NCI-H748 treated with DMSO at 0.1 percent for 48 hours (cell line): ENCODE measurements at places on chromosomes 7 and 10.

DNA sequence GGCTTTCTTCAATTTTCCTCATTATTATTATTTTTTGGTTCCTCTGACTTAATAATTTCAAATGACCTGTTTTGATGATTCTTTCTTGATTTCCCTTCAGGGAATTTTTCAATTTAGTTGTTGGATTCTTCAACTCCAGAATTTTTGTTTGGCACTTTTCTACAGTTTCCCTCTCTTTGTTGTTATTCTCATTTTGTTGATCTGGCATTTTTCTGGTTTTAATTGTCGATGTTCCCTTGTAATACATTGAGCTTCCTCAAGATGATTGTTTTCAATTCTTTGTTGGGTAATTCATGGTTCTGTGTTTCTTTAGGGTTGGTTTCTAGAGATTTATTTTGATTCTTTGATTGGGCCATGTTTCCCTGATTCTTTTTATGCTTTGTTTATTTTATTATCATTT is 67.8 kb upstream of the DNAJC1 start:
- DNase-seq: no peak

DNA sequence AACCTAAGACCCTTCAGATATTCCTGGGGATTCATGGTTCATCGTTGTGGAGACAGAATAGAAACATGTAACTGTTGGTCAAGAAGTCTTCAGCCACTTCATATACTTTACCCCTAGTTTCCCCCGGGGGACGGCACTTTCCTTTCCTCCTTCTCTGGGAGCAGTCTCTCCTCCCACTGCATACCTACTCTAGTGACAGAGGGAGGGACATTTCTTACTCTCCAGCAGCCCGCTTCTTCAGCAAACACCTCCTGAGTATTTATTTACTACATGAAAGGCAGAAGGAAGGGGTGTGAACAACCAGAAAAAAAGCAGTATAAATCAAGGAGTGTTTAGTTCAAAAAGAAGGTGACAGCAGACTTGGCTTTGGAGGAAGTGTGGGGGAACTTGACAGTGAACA is 69.0 kb downstream of the LHFPL3 start:
- DNase-seq: no peak

- no peak for DNase-seq
Observed at GRCh38 chr10:119667562-119668328, 16.6 kb downstream of the BAG3 start.

DNA sequence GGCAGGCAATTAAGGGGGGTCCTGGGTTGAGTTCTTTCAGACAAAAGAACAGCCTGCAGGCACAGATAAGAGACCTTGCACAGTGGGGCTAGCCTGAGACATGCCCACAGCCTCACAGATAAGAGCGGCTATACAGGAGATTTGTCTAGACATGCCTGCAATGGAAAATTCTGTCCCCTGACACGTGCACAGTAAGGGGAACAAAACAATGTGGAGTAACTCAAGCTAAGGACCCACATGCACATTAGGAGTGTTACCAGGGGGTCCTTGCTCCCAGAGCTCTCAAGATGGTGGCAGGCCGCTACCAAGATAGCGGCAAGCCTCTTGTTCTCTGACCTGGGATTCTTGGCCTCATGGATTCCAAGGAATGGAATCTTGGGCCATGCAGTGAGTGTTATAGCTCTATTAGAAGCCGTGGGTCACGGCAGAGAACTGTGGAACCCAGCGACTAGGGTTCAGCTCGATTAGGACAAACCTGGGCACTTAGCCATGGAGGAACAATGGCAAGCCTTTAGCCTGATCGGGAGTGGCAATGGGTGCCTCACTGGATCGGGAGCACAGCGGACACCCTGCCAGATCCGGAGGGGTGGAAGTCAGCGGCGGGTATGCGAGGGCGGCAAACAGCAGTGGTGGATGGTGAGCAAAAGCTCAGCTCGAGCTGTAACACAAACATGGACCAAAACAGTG is 196.9 kb downstream of the CCSER2 start:
- DNase-seq: no peak

GRCh38 chr7:158314394-158314793 is 273.2 kb downstream of the PTPRN2 start:
- DNase-seq: no peak

- no peak for DNase-seq
Observed at GRCh38 chr10:133279326-133280226, 2.9 kb upstream of the ADAM8 start.

DNA sequence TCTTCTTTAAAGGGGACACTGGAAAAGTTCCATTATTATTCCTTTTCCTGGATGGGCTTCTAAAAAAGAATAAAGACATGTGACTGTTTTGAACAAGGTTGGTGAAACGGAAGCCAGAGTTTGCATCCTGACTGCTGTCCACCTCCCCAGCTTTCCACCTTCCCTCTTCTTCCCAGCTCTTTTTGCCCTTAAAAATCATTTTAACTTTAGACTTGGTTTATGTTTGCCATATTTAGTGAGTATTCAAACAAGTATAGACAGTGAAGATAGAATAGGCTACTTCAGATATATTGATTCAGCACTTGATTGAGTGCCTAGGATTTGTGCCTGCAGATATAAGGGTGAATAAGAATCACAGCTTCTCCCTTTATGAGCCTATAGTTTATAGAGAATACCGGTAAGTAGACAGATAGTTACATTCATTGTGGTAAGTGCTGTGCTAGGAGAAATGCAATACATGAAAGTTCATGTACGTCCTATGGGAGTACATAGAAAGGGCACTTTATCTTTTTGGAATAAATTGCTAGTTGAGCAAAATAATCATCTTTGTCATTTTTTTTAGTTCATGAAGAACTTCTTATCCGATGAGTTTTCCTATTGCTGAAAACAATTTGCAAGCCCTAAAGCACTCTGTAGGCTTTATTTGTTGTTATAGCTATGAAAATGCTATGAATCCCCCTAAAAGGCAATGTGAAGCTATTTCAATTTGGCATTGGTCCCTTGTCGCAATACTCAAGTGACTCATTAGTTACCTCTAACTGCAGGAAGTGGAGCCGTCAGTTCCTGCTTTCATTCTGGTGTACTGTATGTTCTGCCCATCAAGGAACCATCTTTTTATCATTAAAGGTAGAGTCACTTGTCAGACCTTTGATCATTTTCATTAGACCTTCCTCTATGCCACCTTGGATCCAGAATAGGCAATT is 57.2 kb upstream of the STRIP2 start:
- no peak for DNase-seq

DNA sequence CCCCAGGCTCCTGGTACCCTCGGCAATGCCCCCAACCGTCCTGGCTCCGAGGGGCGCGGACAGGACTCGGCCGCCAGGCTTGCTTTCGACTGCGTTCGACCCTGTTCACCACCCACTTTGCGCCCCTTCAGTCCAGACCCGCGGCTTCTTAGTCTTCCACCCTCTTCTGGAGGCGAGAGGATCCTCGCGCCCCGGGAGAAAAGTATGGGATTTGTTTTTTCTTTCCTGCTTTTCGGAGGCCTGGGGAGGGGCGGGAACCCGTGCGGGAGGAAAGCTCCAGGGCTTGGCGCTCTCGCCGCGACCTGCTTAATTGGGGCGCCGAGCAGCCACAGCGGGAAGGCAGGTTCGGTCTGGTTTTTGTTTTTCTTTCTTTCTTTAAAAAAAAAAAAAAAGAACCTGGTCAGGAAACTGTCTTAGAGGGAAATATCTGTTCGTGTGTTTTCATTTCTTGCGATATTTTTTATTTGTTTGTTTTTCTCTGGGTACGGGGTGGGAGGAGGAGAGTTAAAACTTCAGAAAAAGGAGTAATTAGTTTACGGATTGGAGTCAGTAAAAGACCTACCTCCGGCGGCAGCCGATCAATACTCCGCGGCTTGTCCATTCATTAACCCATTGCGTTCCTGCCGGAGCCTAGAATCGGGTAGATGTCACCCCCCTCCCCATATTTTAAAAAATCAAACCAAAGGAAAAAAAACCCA is 1.6 kb downstream of the EMX2 start:
- no peak for DNase-seq

DNA sequence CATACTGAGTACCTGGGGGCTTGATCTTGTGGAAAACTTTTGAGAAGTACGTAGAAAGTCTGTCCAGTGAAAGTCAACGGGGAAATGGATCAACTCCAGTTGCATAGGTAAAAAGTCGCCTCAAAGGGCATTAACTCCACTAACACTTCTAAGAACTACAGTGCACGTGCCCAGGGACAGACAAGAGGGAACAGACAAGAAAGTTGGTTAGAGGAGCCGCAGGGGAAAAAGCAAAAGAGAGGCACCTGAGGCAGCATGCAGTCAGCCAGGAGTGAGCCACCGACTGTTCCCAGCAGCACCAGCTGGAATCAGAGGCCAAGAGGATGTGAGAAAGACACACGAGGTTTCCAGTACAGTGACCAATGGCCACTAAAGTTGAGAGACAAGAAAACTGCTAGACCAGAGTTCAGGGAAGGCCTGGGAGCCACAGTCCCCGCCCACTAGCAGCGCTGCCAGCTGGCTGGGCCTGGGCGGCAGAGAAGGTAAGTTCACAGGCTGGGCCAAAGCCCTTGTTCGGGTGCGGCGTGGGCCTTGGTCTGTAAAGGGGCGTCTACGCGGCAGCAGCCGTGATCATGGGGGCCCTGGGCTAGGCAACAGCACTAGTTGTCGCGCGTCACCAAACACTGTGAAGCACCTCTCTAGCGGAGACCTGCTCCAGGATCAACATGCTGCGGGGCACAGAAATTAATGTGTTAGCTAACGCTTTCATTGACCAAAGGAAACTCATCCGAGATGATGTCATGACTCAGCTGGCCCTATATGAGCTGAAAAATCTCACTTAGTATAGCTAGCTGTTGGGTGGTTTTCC is 14.0 kb downstream of the ITGB1 start:
- DNase-seq: no peak

- no peak for DNase-seq
Observed at GRCh38 chr7:52498366-52498765, 537.1 kb upstream of the POM121L12 start.

DNA sequence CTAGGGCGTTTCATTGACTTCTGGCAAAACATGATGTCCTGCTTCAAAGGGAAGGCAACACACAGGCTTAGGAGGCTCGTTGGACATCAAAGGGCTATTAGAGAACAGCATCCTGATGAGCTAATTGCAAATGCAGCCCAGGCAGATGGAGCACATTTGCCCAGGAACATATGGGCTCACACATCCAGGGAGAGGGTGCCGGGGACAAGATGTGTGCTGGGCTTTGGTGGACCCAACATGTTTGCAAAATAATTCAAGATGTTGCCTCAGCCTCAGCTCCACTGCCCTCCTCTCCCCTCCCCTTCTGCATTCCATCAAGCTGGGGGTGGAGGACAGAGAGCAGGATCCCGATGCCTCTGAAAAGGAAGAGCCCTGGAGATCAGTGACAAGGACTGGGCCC is 217.1 kb upstream of the ZMIZ1 start:
- no peak for DNase-seq

DNA sequence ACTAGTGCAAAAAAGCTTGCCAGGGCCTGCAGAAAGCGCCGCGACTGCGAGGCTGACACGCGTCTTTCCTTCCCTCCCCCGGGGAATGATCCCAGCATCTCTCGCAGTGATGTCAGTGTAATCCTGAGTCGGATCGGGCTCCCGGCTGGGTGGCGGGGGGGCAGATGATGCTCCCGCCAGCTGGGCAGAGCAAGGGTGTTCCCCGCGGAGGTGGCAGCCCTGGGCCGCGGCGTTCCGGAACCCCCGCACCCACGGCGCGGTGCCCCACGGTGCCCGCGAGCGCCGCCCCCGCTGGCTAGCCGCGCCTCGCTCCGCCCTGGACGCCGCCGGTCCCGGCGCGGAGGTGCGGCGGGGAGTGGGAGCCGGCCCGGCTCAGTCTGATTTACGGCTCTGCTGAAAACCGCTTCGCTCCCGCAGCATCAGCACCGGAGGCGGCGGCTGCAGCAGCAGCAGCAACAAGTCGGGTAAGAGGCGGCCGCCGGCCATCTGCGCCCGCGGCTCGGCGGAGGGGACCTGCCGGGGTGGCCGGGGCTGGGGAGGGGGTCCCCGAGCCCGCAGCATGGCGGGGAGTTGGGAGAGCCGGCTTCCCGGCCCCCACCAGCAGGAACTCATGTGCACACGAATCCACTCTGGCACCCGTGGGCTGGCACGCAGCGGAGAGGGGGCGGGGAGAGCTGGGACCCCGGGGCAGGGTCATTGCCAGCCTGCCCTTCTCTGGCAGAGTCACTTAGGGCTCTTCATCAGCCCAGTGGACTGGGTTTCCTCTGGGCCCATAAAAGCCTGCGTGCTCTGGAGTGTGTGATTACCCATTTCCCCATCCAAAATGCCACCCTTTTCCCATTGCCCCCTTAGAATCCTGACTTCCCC is at the start of gene ZNF365:
Gene ZNF365 (plus strand): TSS at position 375 of the 867 bp plus-strand sequence. CDS start 1,825 bp downstream, outside the sequence.
- no peak for DNase-seq

DNA sequence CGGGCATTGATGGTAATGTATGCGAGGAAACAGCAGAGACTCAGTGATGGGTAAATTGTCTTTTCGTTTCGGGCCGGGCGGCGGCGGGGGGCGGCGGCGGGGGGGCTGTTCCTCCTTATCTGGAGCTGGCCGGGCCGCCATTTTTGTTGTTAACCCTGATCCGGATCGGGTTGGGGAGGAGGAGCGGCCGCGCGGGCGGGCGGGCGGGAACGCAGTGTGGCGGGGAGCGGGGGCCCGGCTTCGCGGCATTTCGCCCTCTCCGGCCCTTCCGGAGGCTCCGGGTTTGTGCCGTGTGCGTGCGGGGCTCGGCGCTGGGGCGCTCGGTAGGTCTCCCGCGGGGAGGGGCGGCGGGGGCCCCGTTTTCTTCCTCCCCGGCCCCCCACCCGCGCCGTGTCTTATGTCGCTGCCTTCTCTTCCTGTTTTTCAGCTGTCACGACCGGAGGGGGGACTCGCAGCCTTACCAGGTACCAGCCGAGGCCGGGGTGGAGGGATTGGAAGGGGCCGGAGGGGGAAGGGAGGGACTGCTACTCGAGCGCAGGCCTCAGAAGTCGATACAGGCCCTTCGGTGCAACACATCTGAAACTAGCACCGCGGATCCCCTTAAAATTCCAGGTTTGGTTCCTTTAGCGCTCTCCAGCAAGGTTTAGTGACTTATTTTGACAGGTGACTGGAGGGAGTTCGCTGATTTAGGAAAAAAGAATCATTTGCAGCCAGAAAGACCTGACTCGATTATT is 820 bp downstream of the WAC start:
- no peak for DNase-seq

GRCh38 chr10:116948530-116948870 is 56.5 kb downstream of the SHTN1 start:
- DNase-seq: no peak

- DNase-seq: no peak
Observed at GRCh38 chr10:75553550-75553949, 122.1 kb downstream of the LRMDA start.

- DNase-seq: no peak
Observed at GRCh38 chr7:138024343-138024691, 22.4 kb upstream of the CREB3L2 start.

- DNase-seq: no peak
Observed at GRCh38 chr10:25232204-25232603, 57.4 kb downstream of the GPR158 start.

- DNase-seq: no peak
Observed at GRCh38 chr7:130699686-130700085, 13.3 kb upstream of the TSGA13 start.

GRCh38 chr7:3010161-3010560 is 33.5 kb downstream of the CARD11 start:
- DNase-seq: no peak

- no peak for DNase-seq
Observed at GRCh38 chr10:944034-944831, 12.7 kb upstream of the LARP4B start.

- no peak for DNase-seq
Observed at GRCh38 chr10:127346604-127347003, 150.2 kb upstream of the INSYN2A start.
